Left ventricle myocardium inferior (tissue), 1 donor: ENCODE measurements at places on chromosomes 1 and 21. TPM values are rescaled to one million over a fixed set of nuclear protein-coding genes. Genes with fewer than 3 reads are reported as not detected.
A peak's percentile ranks its signal among the peaks of the same experiment; 100 is the strongest.

GRCh38 chr1:109904105-109904817 lies 6.4 kb upstream of the CSF1 start:
- peaks cover 59% of the 10 kb centered on the region for H3K4me1 ChIP-seq
- no peak overlapping the region for H3K4me3 ChIP-seq
- H3K27me3 ChIP-seq = no peaks in the 10 kb centered on the region
- no peaks in the 10 kb centered on the region for H3K36me3 ChIP-seq
- no peak for DNase-seq
- no peak overlapping the region for H3K27ac ChIP-seq

GRCh38 chr1:173421789-173422188 lies 55.3 kb upstream of the PRDX6 start:
- H3K4me3 ChIP-seq = no peak overlapping the region
- no peak overlapping the region for H3K27ac ChIP-seq
- DNase-seq = no peak
- H3K36me3 ChIP-seq = peaks cover 5% of the 10 kb centered on the region
- H3K4me1 ChIP-seq = peaks cover 5% of the 10 kb centered on the region

- no peak for DNase-seq
- H3K36me3 ChIP-seq = no peaks in the 10 kb centered on the region
- no peak overlapping the region for H3K4me3 ChIP-seq
- H3K27ac ChIP-seq = peak overlapping the region; percentile 90
- H3K4me1 ChIP-seq = peaks cover 70% of the 10 kb centered on the region
- H3K27me3 ChIP-seq = no peaks in the 10 kb centered on the region
Measured at GRCh38 chr1:21294266-21294989, 4.2 kb upstream of the ECE1 start.

DNA sequence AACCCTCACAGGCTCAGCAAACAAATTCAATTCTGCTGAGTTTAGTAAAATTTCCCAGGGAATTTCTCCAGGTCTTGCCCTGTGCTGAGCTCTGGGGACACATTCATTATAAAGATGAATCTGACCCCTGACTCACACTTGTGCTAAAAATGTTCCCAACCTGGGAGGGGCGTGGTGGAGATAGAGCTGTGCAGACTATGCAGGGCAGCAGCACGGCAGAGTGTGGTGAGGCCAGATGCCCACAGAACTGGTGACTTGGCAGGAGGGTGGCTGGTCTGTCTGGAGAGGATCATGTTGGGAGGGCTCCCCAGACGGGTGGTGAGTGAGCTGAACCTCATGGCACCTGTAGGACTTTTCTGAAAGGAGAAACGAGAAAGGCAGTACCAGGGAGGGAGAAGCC lies 31.6 kb downstream of the FAAH start:
- no peak overlapping the region for H3K4me3 ChIP-seq
- no peak for DNase-seq
- H3K4me1 ChIP-seq = peaks cover 6% of the 10 kb centered on the region
- no peak overlapping the region for H3K27ac ChIP-seq
- no peaks in the 10 kb centered on the region for H3K36me3 ChIP-seq

GRCh38 chr1:206851341-206852010 lies 13.9 kb upstream of the IL20 start:
- DNase-seq = no peak
- H3K27ac ChIP-seq = no peak overlapping the region
- no peak overlapping the region for H3K4me3 ChIP-seq

DNA sequence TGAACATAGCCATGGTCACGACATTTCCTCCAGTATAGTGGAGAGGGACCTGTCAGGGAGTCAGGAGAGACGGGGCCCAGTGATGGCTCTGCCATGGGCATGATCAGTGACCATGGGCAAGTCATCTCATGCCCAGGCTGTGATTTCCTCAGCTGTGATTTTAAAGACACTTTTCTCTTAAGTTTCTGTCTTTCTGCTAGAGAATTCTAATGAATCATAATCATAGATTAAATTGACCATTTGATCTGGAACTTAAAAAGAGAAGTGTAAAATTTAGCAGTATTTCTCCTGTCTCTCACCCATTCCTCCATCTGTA lies 112.7 kb downstream of the USP25 start:
- H3K27me3 ChIP-seq = no peaks in the 10 kb centered on the region
- no peak overlapping the region for H3K4me3 ChIP-seq
- peaks cover 27% of the 10 kb centered on the region for H3K4me1 ChIP-seq
- no peak for DNase-seq
- H3K27ac ChIP-seq = no peak overlapping the region

- H3K27ac ChIP-seq = peak overlapping the region; percentile 94
- peak; percentile 68 for DNase-seq
- peaks cover 46% of the 10 kb centered on the region for H3K4me1 ChIP-seq
- H3K36me3 ChIP-seq = no peaks in the 10 kb centered on the region
- H3K27me3 ChIP-seq = no peaks in the 10 kb centered on the region
Measured at GRCh38 chr1:234987415-234988154, 141.1 kb downstream of the TOMM20 start.

- peak; percentile 34 for DNase-seq
- peaks cover 16% of the 10 kb centered on the region for H3K4me1 ChIP-seq
- no peaks in the 10 kb centered on the region for H3K27me3 ChIP-seq
- H3K27ac ChIP-seq = peak overlapping the region; percentile 4
- H3K4me3 ChIP-seq = no peak overlapping the region
Measured at GRCh38 chr1:232038706-232039677, 412.4 kb downstream of the DISC1 start.

GRCh38 chr1:234776876-234777855 lies 167.2 kb upstream of the IRF2BP2 start:
- no peak overlapping the region for H3K4me3 ChIP-seq
- H3K27me3 ChIP-seq = peaks cover 53% of the 10 kb centered on the region
- no peak for DNase-seq
- no peaks in the 10 kb centered on the region for H3K36me3 ChIP-seq

GRCh38 chr1:219587801-219588561 lies 24.9 kb downstream of the ZC3H11B start:
- H3K27ac ChIP-seq = peak overlapping the region; percentile 21
- no peak overlapping the region for H3K4me3 ChIP-seq
- H3K4me1 ChIP-seq = peaks cover 1% of the 10 kb centered on the region
- no peak for DNase-seq
- H3K36me3 ChIP-seq = no peaks in the 10 kb centered on the region

GRCh38 chr1:62076286-62076685 lies 118.4 kb upstream of the L1TD1 start:
- H3K4me3 ChIP-seq = no peak overlapping the region
- H3K36me3 ChIP-seq = peaks cover 10% of the 10 kb centered on the region
- H3K27ac ChIP-seq = no peak overlapping the region
- DNase-seq = no peak
- H3K27me3 ChIP-seq = no peaks in the 10 kb centered on the region

DNA sequence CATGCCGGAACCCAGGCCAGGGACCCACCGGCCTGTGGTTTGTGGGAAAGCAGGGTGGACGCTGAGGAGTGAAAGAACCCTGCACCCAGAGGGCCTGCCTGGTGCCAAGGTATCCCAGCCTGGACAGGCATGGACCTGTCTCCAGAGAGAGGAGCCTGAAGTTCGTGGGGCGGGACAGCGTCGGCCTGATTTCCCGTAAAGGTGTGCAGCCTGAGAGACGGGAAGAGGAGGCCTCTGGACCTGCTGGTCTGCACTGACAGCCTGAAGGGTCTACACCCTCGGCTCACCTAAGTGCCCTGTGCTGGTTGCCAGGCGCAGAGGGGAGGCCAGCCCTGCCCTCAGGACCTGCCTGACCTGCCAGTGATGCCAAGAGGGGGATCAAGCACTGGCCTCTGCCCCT lies 18.5 kb downstream of the CSF1 start:
- peaks cover 65% of the 10 kb centered on the region for H3K4me1 ChIP-seq
- DNase-seq = no peak
- peak overlapping the region; percentile 85 for H3K27ac ChIP-seq
- H3K36me3 ChIP-seq = peaks cover 51% of the 10 kb centered on the region

DNA sequence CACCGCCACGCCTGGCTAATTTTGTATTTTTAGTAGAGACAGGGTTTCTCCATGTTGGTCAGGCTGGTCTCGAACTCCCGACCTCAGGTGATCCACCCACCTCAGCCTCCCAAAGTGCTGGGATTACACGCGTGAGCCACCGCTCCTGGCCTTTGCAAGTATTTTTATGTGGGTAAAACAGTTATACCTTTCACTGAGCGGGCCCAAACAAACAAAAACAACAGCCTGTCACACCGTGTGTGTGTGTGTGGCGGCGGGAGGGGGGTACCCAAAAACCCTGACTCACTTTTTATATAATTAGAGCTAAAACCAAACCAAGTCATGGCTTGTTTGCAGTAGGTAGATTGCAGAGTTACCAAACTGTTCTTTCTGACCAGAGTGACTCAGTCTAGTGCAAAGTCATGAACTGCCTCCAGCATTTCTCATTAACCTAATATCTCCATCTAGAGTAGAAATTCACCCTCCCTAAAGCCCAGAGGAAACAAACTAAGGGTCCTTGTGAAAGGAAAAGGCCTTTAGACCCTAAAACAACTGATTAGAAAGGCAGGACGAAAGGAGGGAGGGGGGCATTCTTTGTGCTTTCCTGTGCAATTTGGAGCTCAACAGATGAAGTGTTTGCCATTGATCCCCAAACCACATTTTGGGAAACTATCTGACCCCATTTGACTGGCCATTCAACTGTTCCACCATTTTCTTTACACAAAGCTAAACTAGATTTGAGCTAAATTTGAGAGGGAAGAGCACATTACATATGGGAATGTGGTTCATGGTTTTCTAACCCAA lies 181.0 kb downstream of the DHRS3 start:
- H3K4me3 ChIP-seq = no peak overlapping the region
- peak overlapping the region; percentile 84 for H3K27ac ChIP-seq
- DNase-seq = no peak
- H3K27me3 ChIP-seq = no peaks in the 10 kb centered on the region
- peaks cover 89% of the 10 kb centered on the region for H3K4me1 ChIP-seq

- no peak overlapping the region for H3K4me3 ChIP-seq
- peaks cover 6% of the 10 kb centered on the region for H3K4me1 ChIP-seq
- no peaks in the 10 kb centered on the region for H3K27me3 ChIP-seq
- H3K27ac ChIP-seq = no peak overlapping the region
Measured at GRCh38 chr1:170309389-170310013, 163.7 kb downstream of the NTMT2 start.

- DNase-seq = no peak
- H3K27me3 ChIP-seq = no peaks in the 10 kb centered on the region
- peaks cover 98% of the 10 kb centered on the region for H3K4me1 ChIP-seq
- H3K4me3 ChIP-seq = peak overlapping the region; percentile 20
- H3K36me3 ChIP-seq = no peaks in the 10 kb centered on the region
- H3K27ac ChIP-seq = peak overlapping the region; percentile 77
Measured at GRCh38 chr1:51666478-51666877, 49.6 kb downstream of the OSBPL9 start.

GRCh38 chr1:24901791-24902470 lies 28.1 kb downstream of the RUNX3 start:
- no peak for DNase-seq
- no peak overlapping the region for H3K4me3 ChIP-seq
- no peak overlapping the region for H3K27ac ChIP-seq
- H3K27me3 ChIP-seq = peaks cover 97% of the 10 kb centered on the region
- no peaks in the 10 kb centered on the region for H3K4me1 ChIP-seq

DNA sequence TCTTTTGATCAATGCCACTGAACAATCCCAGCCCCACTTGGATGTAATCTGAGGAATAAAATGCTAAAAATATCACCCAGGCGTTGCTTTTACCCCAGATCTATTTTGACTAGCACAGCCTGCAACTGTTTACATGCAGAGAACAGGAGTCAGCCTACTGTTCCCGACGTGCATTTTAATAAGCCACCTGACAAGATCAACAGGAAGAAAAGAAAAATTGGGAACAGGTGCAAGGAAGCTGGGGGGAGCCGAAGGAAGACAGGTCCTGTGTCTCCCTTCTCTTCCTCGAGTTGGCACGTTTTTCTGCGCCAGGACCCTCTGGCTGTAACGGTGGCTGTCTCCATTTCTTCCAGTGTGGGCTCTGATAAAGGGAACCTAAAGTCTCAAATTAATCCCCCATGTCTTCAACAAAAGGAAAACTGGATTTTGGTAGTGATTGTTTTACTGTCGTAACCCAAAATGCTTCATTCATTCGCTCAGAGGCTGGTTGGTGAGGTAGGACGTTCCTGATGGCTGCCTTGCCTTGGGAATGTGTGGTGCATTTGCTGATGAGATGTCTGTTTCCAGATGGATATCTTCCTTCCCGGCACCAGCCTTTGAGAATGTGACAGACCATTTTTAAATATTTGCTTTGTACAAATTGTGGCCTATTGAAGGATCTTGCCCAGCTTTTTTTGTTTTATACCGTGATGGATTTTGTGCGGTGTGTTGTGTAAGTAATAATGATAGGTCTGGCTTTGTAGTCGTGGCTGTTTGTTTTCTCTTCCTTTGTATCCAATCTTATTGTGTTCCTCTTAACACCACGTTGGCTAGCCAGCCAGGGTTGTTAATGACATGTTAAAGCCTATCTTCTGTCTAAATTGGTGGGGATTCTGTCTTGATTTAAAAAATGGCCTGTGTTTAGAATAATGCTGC lies 117.5 kb downstream of the C1orf21 start:
- no peaks in the 10 kb centered on the region for H3K27me3 ChIP-seq
- H3K27ac ChIP-seq = peak overlapping the region; percentile 64
- DNase-seq = no peak
- H3K4me3 ChIP-seq = peak overlapping the region; percentile 42
- peaks cover 86% of the 10 kb centered on the region for H3K4me1 ChIP-seq

- no peak for DNase-seq
- H3K4me1 ChIP-seq = no peaks in the 10 kb centered on the region
- H3K4me3 ChIP-seq = no peak overlapping the region
- no peak overlapping the region for H3K27ac ChIP-seq
- no peaks in the 10 kb centered on the region for H3K27me3 ChIP-seq
Measured at GRCh38 chr21:33886321-33886720, 29.3 kb downstream of the ATP5PO start.

DNA sequence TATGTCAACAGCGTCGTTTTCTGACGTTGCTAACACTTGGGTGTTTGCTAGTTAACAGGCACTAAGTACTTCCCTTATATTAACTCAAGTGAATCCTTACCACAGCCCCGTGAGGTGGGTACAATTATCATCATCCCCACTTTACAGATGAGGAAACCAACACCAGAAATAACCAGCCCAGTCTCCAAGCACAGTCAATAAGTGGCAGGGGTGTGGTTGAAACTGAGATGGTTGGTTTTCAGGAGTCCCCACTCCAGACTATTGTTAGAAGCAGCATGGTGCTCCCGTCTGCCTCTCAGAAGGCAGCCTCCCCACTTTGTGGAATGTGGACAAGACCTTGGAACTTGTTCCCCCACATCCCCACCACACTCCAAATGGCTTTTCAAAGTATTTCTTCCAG lies 45.7 kb upstream of the ACOT11 start:
- H3K4me1 ChIP-seq = peaks cover 12% of the 10 kb centered on the region
- H3K27ac ChIP-seq = no peak overlapping the region
- H3K4me3 ChIP-seq = no peak overlapping the region
- DNase-seq = no peak
- H3K36me3 ChIP-seq = no peaks in the 10 kb centered on the region
- peaks cover 72% of the 10 kb centered on the region for H3K27me3 ChIP-seq

The LAD1 gene
- 2.0 TPM for total RNA-seq

The KLHDC9 gene
- 9.1 TPM for total RNA-seq

The GPR161 gene
- total RNA-seq = 2.8 TPM

The RAB13 gene
- 59.3 TPM for total RNA-seq

The GNAT2 gene
- total RNA-seq = not detected

The DISP1 gene
- total RNA-seq = 3.4 TPM

The AGO3 gene
- total RNA-seq = 12.1 TPM

The CCT3 gene
- 123 TPM for total RNA-seq

The UMODL1 gene
- 0.08 TPM for total RNA-seq

The TNN gene
- not detected for total RNA-seq
